Endodermal cell (in vitro differentiated cells): ENCODE measurements at places on chromosomes 11 and 22. TPM values are rescaled to one million over a fixed set of nuclear protein-coding genes. Genes with fewer than 3 reads are reported as not detected.

Gene PARVA
- total RNA-seq: 36.5 and 37.3 TPM in 2 replicates

Gene KCNJ5
- total RNA-seq: 0.88 and 1.1 TPM in 2 replicates

Gene ATF4
- total RNA-seq: 319 to 347 TPM (median 341 TPM) in 3 replicates

Gene CRYBB3
- 0.48 TPM in 1 of 3 replicates, not detected in the others for total RNA-seq

Gene APOL5
- total RNA-seq: not detected in 3 replicates

Gene B3GAT1
- 20.4 and 20.6 TPM in 2 replicates for total RNA-seq

Gene LMNTD2
- total RNA-seq: 8.2 to 11.8 TPM (median 8.5 TPM) in 3 replicates

Gene ETS1
- total RNA-seq: 25.0 to 36.7 TPM (median 34.3 TPM) in 3 replicates

Gene CCDC188
- not detected in 2 replicates for total RNA-seq

Gene DTX4
- 16.6 to 23.6 TPM (median 20.7 TPM) in 3 replicates for total RNA-seq

Gene CYB5R3
- total RNA-seq: 87.9 and 92.4 TPM in 2 replicates

Gene C11orf42
- not detected in 3 replicates for total RNA-seq

Gene APOA4
- total RNA-seq: 0.25 to 0.38 TPM in 2 of 3 replicates, not detected in the other

Gene NUDT8
- 8.4 to 13.1 TPM (median 10.2 TPM) in 3 replicates for total RNA-seq

Gene SCARF2
- 20.3 and 20.6 TPM in 2 replicates for total RNA-seq

Gene ANO5
- total RNA-seq: 3.9 to 9.5 TPM (median 8.9 TPM) in 3 replicates
